Amniotic epithelial cell (primary cell): ENCODE measurements at places on chromosomes 1 and 21.
A peak's percentile ranks its signal among the peaks of the same experiment; 100 is the strongest.

DNA sequence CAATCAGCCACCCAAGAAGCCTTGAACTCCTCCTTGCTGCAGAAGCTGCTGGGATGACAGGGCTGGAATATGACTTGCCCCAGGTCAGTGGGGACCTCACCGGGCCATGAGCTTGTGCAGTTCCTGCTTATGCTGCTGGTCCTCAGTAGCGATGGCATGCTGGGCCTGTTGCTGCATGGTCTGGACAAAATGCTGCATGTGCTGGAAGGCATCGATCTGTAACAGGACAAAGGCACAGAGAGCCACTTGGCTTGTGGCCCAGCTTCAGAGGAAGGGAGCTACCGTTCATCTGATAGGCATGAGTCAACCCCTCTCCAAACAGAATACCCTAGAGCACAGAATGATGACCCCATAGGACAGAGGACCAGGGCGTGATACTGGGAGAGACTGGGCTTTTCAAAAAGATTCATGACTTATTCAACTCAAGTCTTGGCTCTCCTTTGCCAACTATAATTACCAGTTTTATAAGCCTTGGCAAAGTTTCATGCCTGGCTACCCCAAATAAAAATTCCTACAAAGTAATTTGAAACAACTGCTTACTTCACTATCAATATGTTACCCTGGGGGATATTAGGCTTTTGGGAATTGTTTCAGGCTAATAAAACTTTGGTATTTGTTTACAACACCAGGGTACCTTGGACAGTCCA, 34.7 kb upstream of the EXOSC10 start:
- DNase-seq, result no peak

- DNase-seq, result peak; percentile 61
Measured at GRCh38 chr1:21270086-21270689, 20.1 kb downstream of the ECE1 start.

DNA sequence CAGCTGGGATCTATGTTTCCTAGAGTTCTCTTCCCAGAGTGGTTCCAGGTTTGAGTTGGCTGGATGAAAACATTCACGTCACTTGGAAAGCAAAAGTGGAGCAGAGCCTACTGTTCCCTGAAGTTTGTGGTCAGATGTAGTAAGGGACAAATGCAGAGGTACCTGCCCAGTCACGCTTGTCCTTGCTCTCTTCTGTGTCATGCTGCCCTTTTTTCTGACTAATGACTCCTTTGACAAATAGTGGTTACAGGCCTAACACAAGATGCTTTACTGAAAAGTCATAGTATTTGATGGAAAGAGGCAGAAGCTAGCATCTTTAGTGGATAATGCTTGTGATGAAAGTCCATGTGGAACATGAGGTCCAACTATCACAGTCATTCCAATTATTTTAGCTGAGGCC, 881.4 kb upstream of the B3GALT2 start:
- peak; percentile 36 for DNase-seq

- DNase-seq, result no peak
Measured at GRCh38 chr1:2193514-2194281, 874 bp downstream of the FAAP20 start.

DNA sequence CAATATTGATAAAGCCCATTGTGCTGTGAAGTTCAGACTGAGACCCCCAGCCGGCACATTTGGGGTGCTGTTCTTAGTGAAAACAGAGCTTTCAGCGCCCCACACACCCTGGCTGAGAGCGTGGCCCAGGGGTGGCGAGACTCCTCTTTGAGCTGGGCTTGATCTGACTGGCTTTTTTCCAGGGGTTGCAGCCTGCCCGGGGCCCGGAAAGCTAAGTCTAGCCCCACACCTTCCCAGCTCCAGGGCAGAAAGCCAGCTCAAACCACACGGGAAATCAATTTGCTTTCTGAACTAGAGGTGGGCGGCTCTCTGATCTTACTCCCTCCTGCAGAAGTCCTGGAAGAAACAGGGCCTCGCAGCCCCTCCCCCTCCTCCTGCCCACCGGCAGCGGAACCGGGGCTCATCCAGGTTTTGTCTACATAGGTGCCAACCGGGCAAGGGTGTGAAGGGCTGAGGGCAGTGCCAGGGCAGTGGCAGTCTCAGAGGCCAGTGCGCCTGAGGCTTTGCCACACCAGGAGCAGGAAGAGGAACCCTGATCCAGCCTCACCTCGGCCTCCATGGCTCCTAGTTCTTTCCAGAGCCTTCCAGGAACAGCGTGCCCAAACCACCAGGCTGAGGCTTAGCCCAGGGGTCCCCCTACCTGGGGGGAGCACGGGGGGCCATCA, 155.3 kb downstream of the NPHP4 start:
- DNase-seq, result no peak

GRCh38 chr1:183776731-183777130, 28.2 kb upstream of the RGL1 start:
- peak; percentile 84 for DNase-seq

- no peak for DNase-seq
Measured at GRCh38 chr1:157233131-157233530, 94.9 kb upstream of the ETV3 start.

GRCh38 chr1:59779949-59780348, 34.8 kb upstream of the HOOK1 start:
- DNase-seq, result peak; percentile 22

DNA sequence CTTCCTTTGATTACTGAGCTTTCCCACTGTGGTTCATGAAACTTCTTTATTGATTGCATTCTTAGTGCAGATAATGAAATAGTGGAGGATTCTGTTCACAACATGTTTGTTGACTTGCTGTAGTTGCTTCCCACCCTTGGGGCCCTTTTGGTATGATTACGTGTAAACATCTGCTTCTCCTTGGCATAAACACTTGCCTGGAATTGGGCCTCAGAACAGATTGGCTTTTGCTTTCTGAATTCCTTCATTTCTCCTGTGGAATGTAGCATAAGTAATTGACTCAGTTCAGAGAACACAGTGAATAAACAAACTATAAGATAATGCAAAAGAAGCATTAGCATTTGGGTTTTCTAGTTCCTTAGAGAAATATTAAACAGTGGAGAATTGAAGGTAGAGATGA, 59.5 kb upstream of the LAMC2 start:
- DNase-seq, result peak; percentile 84

DNA sequence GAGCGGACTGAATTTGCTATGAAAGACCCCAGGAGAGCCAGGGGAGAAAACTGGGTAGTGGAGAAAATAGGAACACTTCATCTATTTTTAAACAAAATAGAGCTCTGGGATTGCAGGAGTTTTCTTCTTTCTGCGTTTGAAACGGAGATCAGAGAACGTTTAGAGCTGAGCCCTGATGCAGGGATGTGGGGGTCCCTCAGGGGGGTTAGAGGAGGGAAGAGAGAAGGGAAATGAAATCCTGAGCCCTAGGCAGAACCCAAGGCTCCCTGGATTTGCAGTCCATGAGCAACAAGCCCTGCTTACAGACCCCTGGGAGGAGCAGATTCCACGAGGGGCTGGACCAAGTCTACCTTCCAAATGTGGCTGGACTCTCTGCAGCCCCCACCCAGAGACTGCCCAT, 21.8 kb downstream of the STYXL2 start:
- DNase-seq, result no peak

GRCh38 chr1:152519851-152520250, 5.6 kb downstream of the CRCT1 start:
- DNase-seq, result no peak

- DNase-seq, result no peak
Measured at GRCh38 chr1:16116002-16116401, 39.9 kb downstream of the EPHA2 start.

- DNase-seq, result peak; percentile 80
Measured at GRCh38 chr1:53956308-53957168, 10.4 kb downstream of the LRRC42 start.

- no peak for DNase-seq
Measured at GRCh38 chr1:221887415-221887746, 145.5 kb upstream of the DUSP10 start.

GRCh38 chr1:184761969-184762485, 7.4 kb upstream of the EDEM3 start:
- DNase-seq, result no peak

DNA sequence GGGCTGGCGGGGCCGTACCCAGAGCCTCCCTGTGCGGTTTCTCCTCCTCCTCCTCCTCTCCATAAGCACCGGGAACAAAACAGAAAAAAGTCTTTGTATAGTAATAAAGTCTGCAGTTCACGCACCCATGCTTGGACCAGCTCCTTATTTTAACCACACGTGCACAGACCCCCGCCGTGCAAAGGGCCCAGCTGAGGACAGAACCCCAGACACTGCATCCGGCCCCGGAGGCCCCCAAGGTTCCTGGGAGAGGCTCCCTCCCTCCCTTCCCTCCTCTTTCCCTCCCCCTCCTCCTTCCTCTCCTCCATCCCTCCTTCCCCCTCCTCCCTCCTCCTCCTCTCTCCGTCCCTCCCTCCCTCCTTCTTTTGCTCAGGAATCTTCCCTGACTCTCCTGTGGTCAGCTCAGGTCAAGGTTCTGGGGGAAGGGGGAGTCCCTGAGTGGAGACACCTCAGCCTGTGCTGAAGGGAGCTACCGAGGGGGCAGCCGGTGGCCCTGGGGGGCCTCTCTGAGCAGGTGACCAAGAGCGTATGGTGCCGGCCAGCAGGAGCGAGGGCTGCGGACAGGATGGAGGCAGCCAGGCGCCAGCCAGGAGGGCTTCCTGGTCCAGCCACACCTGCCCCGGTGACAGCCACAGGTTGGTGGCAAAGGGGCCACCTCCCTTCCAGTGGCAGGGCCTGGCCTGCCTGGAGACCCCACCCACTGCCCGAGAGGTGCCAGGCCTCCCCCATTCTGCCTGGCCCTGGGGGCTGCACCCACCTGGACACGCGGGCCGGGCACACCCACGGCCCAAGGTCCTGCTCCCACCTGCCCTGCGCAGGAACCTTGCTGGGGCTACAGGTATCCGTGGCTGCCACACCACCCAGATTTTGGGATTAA, 3.2 kb upstream of the TTLL10 start:
- DNase-seq, result peak; percentile 13

GRCh38 chr1:26289158-26290059, 9.5 kb downstream of the SH3BGRL3 start:
- DNase-seq, result no peak
